ENCODE measurements at places on chromosomes 12 and 14.
A peak's percentile ranks its signal among the peaks of the same experiment; 100 is the strongest.

DNA sequence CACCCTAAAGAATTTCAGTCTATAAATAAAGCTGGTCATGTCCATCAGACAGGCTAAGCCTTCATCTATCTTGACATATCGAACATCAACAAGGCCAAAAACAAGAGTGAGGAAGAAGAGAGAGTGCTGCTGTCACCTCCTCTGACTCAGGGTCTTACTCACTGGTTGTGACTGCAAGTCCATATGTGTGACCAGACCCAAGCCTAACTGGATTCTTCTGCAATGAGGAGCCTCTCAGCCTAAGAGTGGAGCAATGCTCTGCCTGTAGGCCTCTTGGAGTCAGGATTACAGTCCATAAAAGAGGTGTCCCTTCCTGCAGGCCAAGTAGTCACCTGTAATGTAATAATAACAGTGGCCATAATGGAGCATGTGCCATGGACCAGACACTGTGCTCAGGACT lies 121.2 kb upstream of the SLC35F4 start:
- no peak for DNase-seq

DNA sequence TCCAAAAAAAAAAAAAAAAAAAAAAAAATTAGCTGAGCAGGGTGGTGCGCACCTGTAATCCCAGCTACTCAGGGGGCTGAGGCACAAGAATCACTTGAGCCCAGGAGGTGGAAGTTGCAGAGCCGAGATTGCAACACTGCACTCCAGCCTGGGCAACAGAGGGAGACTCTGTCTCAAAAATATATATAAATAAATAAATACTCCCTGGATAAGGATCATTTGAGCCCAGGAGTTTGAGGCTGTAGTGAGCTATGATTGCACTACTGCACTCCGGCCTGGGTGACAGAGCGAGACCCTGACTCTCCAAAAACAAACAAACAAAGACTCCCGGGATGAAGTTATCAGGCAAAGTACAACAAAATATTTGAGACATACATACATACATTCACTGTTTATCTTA lies 3.3 kb upstream of the NAA25 start:
- DNase-seq, result no peak

DNA sequence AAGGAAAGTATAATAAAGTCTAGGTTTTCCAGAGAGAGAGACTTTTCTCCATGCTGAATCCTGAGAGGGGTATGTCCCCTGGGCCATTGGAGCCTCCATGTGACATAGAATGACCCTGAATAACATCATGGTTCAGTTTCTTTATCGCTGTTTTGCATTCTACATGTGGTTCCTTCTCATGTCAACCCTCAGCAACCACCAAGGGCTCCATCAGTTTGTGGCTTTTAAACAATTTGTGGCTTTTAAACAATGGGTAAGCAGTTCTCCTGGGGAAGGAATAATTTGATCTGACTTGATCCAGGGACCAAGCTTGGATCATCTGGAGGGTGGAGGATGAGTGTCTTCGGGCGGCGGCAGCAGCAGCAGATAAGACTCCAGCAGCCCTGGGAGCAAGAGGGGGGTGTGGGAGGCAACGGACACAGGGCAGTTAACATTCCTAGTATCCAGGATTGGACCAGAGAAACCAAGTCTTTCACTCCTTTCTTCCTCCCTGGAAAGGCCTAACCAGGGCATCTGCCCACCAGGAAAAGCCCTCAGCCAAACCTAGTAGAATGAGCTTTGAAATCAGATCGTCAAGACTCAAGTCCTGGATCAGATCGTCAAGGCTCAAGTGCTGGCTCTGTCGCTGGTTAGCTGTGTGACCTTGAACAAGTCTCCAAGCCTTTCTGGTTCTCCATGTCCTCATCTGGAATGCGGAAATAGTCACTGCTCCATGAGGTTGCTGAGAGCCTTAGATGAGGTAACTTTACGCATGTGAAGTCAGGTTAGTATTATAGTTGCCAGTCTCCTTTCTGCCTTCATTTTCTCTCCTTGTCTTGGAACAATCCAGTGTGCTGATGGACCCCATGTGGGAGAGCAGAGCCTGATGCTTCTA lies 27.8 kb upstream of the FAM222A start:
- no peak for DNase-seq

GRCh38 chr12:110149086-110149660 lies 25.0 kb downstream of the IFT81 start:
- no peak for DNase-seq

GRCh38 chr14:67444395-67444794 lies 32.4 kb upstream of the PLEK2 start:
- DNase-seq, result no peak

DNA sequence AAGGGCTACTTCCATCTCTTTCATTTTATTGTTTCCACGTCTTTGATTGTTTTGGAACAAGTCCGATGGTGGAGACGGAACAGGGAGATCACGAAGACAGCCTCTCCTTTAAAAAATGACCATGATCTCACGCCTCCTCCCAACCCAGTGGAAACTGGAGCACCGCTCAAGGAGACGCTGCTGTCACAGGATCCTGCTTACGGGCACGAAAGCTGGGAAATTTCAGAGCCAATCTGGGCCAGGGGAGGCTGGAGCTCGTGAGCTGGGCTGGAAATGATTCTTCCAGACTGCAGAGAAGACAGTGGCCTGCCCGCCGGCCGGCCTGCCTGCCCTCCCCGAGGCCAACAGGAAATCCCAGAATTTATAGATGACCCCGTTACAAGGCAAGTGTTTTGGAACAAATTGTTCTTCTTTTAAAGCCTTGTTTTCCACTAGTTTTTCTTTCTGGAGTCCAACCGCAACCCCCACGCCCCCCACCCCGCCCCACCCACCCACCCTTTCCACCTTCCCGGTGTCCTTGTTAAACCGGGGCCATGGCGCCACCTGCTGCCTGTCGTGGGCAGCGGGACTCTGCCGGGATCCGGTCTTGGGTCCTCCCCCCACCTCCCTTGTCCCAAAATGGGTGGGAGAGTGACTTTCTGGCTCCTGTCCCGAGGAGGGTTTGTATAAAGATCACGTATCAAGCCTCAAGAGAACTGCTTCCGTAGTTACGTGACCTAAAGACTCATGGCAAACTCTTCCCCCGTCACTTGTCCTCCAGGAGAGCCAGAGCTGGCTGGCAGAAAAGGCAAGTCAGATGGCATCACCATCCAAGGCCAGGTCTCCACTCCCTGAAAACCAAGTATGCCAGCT lies 40.3 kb downstream of the MAP1LC3B2 start:
- peak; percentile 59 for DNase-seq

GRCh38 chr12:72610854-72611358 lies 338.7 kb downstream of the TRHDE start:
- DNase-seq, result no peak

DNA sequence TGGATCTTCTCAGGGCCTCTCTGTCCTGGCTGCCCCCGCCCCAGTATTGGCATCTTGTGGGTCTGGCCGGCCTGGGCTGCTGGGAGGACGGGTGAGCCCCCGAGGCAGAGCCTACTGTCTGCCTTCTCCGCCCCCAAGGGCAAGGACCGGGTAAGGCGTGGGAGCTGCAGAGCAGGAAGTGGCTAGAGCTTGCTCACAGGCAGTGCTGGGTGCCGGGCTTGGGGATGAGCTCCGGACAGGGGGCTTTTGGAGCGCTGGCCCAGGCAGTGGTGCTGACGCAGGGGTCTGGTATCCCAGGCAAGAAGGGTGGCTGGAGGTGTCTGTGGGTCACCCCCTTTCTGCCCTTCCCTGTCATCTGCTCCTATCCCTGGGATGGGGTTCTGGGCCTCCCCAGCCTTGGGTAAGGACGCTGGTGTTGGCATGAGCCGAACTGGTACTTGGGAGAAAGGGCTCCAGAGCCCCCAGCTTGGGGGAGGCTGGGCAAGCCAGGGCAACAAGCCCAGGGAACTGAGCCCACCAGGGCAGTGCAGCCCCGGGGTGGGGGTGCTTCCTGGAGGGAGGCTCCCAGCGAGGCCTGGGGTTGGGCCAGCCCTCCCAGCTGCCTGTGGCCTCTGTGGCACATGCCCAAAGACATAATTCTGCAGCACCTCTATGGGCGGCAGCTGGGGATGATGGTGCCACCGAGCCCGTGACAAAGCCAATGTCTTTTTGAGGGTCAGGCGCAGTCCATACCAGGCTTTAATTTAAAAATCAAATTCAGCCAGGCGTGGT lies 126.3 kb downstream of the KIF26A start:
- no peak for DNase-seq

GRCh38 chr14:24032727-24033418 lies 18.9 kb upstream of the CARMIL3 start:
- no peak for DNase-seq

GRCh38 chr12:24664161-24664880 lies 284.6 kb downstream of the BCAT1 start:
- no peak for DNase-seq

- DNase-seq, result no peak
Observed at GRCh38 chr14:99034711-99035171, 237.3 kb downstream of the BCL11B start.

GRCh38 chr14:51867741-51868140 lies 7.3 kb downstream of the GNG2 start:
- DNase-seq, result no peak

GRCh38 chr12:85358715-85359114 lies 78.7 kb downstream of the ALX1 start:
- DNase-seq, result no peak

GRCh38 chr12:38391007-38391406 lies 74.4 kb downstream of the ALG10B start:
- no peak for DNase-seq

DNA sequence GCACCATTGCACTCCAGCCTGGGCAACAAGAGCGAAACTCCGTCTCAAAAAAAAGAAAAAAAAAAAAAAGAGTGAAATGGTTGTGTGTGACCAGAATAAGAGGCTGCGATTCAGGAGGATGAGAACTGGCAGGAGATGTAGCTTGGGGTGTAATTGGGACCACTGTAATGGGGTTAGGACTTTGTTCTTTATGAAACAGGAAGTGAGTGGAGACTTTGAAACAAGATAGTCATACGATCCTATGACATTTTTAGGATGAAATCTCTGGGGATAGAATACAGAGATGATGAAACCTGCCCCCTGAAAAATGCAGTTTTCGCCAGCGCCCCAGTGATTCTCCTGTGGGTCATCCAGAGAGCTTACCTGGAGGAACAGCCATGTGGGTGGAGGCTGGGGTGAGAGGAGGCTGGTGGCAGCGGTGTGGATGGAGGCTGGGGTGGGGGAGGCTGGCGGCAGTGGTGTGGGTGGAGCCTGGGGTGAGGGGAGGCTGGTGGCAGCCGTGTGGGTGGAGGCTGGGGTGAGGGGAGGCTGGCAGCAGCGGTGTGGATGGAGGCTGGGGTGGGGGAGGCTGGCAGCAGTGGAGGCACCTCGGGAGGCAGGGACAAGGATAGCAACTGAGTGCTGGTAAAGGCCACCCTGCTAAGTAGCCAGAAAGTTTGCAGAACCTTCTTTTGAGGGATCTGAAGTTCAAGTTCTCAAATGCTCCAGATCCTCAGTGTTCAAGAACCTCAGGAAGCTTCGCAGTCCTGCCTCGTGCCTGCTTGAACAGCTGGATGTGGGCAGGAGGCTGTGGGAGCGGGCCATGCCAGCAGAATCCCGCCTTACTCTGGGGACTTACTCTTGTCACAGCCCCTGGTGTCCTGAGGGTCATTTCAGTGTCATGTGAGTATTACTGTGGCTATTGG lies 20.2 kb downstream of the FBXL14 start:
- no peak for DNase-seq
